Vagina (tissue), 2 donors: ENCODE measurements at places on chromosomes 1 and 21.

DNA sequence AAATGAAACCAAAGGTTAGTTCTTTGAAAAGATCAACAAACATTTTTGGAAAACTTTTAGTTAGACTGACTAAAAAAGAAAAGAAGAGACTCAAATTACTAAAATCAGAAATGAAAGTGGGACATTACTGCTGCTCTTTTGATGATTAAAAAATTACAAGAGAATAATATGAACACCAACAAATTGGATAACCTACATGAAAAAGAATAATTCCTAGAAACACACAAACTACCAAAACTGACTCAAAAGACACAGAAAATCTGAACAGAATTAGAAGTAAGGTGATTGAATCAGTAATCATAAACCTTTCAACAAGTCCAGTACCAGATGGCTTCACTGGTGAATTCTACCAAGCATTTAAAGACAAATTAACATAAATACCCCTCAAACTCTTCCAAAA, 5.6 kb downstream of the KIFAP3 start:
- DNase-seq, result no peak

DNA sequence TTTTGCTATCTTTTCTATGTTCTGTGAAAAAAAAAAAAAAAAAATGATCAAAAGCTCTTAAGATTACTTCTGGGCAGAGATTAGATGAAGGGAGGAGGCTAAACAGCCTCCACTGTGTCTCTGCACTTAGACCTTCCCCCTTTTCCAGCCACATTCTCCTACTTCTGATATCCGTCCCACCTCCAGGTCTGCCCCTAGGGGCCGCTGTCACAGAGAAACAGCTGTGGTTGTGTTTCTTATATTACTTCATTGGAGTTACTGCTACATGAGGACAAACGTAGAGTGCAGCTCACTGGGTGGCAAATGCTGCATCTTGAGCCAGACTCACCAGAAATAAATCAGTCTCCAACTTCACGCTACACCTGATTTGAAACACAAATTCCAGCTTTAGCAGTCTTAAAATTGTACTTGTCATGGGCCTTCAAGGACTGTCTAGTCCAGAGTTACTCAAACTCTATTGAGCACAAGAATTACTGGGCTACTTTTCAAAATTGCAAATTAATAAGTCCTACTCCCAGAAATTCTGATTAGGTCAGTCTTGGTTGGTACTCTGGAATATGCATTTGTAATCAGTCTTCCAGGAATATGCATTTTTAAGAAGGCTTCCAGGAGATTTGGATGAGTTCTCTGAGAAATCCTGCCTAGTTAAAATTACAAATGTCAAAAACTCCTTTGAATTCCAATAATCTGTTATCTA, 125.2 kb upstream of the PTBP2 start:
- DNase-seq, result no peak

- no peak for DNase-seq
Observed at GRCh38 chr1:211518330-211519289, 26.6 kb upstream of the RD3 start.

DNA sequence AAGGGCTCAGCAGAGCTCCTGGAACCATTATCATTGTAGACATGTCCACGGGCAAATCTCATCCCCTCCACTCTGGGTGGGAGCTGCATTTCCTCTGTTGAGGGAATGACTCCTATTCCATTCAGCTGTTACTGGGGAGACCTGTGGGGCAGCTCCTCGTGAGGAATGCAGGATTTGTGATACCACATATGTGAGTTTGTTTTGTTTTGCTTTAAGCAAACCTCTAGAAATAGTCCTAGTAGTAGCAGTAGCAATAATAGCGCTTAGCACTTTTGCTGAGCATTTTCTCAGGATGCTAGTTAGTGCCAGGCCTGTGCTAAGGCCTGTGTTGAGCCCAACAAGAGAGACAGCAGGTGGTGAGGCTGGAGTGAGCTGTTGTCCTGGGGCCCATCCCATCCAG, 10.8 kb downstream of the OLIG1 start:
- DNase-seq, result no peak

GRCh38 chr1:88191917-88192316, 492.2 kb upstream of the PKN2 start:
- no peak for DNase-seq

- DNase-seq, result no peak
Observed at GRCh38 chr1:202365092-202365815, 16.8 kb downstream of the PPP1R12B start.

DNA sequence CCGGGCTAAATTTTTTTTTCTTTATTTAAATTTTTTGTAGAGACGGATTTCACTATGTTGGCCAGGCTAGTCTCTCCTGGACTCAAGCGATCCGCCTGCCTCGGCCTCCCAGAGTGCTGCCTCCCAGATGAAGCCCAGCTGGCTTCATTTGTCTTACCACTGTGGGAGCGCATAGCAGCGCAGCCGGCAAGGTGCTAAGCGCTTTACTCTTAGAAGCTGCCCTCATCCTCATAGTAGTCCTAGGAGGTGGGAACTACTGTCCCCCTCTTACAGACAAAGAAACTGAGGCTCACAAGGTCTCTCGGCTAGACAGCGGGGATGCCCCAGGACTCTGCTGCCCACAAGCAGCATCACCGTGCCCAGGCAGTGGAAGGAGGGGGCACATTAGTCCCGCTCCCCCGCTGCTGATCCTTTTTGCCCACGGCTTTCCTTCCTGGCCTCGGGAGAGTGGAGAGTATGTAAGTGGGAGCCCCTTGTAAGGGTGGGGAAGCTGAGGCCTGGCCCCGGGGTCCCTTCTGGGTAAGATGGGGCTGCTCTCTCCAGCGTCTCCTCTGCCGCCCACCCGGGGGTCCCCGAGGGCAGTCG, 726 bp downstream of the TMEM54 start:
- no peak for DNase-seq

DNA sequence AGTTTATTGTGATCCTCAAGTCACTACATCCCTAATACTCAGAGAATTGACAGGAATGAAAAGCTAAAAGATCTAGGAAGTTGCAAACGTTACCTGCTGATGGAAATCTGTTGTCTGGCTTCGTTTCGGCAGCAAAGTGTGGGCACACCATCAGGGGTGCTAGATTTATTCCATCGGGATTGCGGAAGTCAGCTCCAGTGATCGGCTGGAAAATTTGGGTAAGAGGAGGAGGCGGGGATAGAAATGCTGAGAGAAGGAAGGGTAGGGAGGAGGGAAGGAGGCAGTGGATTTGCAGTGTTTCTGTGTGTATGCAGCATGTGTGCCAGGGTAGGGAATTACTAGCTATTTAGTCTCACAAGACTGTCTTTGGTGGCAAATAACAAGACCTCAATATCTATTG, at the start of gene CTSK:
CTSK (minus strand) TSS at position 140 of the 400 bp plus-strand sequence. CDS start 1,455 bp downstream, outside the sequence.
- DNase-seq, result no peak

GRCh38 chr1:8345621-8346415, 27.9 kb downstream of the SLC45A1 start:
- DNase-seq, result no peak

DNA sequence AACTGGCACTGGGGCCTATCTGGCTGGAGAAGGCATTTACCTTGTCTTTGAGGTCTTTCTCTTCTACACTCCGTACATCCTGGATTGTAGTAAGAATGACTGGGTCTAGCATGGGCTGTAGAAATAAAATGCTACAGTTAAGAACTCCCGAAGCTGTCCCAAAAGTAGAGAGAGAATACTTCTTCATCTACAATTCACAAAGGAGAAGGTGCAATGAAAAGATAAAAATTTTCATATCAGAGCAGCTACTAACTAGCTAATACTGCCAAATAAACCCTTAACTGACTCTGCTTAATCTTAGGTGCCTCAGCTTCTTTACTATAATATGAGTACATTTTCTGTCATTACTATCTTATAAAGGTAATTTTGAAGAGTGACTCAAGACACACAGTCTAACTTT, 55.6 kb downstream of the USP24 start:
- DNase-seq, result no peak

DNA sequence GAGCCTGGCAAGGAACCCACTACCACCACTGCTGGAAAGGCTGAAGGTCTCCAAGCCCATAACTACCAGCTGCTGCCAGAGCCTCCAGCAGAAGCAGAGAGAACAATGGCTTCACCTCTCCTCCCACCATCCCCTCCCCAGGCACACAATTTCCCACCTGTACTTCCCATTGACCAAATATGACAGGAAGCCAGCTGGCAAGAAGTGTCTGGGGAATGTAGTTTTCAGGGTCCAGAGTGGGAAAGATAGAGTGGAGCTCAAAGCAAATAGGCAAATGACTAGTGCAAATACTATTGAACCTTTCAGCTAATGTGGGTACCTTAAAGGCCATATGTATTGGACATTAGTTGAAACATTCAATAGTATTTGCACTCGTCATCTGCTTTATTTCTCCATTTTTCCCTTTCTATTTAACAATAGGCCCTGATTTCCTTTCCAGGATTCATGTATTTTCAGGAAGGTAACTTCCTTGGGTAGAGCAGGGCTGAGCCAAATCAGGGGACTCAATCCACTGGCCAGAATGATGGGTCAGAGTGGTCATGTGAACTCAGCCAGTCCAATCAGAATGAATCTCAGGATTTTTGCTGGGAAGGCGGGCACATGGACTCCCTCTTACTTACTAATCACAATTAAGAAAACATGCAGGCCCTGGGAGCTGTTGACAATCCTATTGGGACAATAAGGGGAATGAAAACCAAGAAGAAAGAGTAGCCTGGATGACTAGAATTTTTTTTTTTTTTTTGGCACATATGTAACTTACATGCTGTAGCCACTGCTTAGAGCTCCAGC, 12.1 kb upstream of the NFYC start:
- DNase-seq, result no peak

DNA sequence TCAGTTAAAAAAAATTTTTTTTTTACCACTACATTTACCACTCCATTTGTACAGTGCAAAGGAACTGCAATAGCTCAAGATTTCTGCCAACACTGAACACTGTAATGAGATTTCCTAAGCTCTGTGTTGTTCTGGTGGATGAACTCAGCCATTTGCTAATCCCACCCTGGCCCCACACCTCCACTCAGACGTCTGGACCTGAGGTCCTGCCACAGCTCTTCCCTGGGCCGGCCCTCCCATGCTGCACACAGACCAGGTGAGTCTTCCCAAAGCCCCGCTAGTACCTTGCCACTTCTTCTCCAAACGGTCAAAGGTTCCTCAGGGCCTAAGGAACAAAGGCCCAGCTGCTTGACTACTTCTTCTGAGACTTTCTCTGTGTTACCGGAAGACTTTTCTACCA, 56.4 kb downstream of the SLC45A1 start:
- DNase-seq, result no peak
